Stimulated activated naive CD4-positive, alpha-beta T cell treated with Interleukin-2 at 50 U/mL for 16 hours (primary cell): ENCODE measurements at places on chromosomes 11 and 22.

DNA sequence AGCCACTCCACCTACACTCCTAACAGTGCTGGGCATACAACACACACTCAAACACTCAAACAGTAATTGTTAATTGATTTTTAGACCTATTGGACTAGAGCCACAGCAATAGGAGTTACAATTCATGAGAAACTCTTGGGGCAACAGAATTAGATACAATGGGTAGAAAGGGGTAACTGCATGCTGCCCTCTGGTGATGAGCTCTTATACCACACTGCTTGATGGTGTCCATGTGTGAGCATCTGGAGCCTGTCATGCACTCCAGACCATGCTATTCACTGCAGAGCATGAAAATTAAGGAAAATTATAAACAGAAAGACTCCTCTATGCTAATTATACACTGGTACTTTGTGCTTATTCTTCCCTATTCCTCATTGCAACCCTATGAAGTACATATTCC, 975.5 kb upstream of the CCDC90B start:
- DNase-seq: no peak

GRCh38 chr11:44928816-44929215, 21.9 kb downstream of the TP53I11 start:
- no peak for DNase-seq

- DNase-seq: no peak
Observed at GRCh38 chr11:45761659-45762058, 43.3 kb upstream of the SLC35C1 start.

DNA sequence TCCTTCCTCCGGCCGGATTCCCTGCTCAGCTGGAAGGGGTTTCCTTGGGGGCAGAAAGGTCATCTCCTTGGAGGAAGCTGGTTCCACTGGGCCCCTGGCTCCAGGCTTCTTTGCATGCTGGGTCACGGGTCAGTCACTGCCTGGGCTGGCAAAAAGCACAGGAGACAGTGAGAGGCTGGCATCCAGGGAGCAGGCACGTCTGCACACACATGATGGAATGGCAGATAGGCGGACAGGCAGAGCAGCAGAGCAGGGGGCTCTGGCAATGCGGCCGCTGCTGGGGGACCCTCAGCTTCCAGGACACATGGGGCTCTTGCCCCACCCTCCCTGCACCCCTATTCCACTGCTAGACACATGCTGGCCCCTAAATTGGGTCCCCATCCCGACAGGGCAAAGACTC, 40.4 kb downstream of the C11orf58 start:
- DNase-seq: no peak

GRCh38 chr11:7651140-7651551, 22.2 kb downstream of the CYB5R2 start:
- DNase-seq: no peak

DNA sequence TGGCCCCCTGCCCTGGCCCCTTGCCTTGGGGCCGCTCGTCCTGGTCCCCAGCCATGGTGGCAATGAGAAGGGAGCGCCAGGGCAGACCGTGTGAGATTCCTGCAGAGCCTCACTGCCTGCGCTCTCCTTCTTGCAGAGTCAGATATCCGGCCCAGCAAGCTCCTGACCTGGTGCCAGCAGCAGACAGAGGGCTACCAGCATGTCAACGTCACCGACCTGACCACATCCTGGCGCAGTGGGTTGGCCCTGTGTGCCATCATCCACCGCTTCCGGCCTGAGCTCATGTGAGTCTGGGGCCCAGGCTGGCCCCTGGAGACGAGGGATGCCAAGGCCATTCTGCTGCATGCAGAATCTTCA, 114.1 kb downstream of the MICAL2 start:
- peak; percentile 86 for DNase-seq

DNA sequence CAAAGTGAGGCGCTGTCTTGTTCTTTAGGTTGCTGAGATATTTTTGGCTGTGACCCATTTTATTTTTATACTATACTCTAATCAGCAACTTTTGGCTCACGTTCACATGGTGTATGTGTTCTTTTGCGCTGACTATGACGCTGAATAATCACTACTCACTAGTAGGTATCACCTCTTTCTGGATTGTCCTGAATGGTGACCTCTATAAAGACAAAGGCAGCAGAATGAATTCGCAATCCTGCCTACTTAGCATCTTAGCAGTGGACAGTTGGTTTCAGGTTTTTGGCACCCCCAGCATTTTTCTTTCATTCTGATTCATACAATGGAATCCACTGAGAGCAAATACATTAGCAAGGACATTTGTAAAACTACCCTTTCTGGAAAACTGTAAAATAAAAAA, 351.3 kb downstream of the JRKL start:
- DNase-seq: no peak

- peak; percentile 27 for DNase-seq
Observed at GRCh38 chr11:12149672-12150225, 39.4 kb downstream of the MICAL2 start.

DNA sequence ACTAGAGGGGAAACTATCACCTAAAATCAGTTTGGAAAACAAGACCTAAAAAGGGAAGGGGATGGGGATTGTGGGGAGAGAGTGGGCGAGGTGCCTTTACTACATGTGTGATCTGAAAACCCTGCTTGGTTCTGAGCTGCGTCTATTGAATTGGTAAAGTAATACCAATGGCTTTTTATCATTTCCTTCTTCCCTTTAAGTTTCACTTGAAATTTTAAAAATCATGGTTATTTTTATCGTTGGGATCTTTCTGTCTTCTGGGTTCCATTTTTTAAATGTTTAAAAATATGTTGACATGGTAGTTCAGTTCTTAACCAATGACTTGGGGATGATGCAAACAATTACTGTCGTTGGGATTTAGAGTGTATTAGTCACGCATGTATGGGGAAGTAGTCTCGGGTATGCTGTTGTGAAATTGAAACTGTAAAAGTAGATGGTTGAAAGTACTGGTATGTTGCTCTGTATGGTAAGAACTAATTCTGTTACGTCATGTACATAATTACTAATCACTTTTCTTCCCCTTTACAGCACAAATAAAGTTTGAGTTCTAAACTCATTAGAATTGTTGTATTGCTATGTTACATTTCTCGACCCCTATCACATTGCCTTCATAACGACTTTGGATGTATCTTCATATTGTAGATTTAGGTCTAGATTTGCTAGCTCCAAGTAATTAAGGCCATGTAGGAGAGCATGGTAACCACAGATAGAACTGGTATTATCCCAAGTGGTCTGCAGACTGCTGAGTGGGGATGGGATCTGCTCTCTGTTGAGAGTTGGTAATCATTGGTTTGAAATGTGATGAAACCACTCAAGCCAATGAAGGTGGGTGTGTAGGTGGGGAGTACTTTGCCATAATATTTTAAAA, 3.6 kb downstream of the NEAT1 start:
- peak; percentile 25 for DNase-seq

DNA sequence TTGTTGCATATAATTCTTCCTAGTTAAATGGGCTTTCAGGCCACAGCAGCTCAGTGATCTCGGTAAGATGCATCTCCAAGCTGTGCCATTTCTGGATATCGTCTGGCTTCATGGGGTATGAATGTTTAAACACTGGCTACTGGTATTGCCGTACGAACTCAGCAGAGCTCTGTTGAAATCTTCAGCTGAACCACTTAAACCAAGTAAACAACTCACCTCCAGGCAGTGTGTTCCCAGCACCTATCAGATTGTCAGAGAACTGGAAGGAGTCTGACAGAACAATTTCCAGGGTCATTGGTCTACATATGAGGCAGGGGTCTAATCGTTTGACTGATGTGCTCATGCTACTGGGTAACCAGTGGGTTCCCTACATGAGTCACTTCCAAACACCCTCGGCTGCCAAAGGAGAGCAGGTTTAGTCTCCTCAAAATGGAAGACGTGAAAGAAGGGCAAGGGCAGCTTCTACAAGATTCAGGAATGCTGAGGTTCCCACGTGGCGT, 93.2 kb upstream of the BMAL1 start:
- no peak for DNase-seq

GRCh38 chr11:64762277-64762673, 2.5 kb upstream of the PYGM start:
- no peak for DNase-seq

DNA sequence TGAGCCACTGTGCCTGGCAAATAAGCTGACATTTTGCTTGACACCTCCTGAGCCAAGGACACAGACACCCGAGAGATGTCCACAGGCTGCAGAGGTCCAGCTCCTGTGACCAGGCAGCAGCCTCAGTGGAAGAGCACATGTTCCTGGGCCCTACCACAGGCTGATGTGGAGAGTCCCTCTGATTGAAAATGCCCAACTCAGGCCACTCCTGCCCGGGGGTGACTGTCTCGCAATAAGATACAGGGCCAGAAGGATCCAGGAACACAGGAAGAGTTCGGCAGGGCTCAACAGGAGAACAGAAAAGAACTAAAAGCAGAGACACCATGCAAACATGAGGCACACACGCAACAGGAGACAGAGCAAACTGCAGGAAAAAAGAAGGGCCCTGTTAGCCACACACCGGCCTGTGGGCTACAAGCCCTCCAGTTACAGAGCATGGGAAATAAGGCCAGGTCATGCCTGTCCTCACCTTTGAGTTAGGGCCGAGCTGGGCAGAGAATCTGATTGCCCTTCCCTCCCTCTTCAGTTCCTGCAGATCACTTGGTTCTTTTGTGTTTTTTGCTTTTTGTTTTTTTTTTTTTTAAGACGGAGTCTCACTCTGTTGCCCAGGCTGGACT, 28.3 kb upstream of the MALAT1 start:
- no peak for DNase-seq

- DNase-seq: peak; percentile 20
Observed at GRCh38 chr11:43579171-43579918, 101.2 kb upstream of the HSD17B12 start.

DNA sequence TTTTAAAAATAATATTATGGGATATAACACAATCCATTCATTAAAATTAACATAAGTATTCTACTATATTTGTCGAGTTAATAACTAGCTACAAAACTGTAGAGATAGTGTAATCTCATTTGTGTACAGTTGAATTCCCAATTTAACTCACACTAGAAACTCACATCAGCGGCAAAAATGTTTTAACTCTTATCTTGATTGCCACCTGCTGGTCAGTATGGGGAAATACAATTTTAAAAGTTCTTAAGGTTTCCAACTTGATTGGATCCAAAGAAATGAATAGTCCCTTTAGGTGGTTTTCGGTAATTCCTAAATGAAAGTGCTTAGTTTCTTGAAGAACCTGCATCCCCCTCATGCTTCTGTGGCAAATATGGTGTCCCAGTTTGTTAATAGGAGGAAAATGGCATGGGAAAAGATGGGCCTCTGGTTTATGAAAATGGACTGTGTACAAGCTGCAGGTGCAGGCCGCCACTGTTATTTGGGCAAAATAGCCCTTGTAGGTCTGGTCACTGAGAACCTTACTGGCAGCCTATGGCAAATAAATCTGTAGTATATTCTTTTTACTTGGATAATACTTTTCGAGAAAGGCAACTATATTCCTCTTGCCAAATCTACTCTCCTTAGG, 33.7 kb upstream of the SLC17A6 start:
- no peak for DNase-seq

GRCh38 chr11:61305417-61305816, 10.3 kb upstream of the VWCE start:
- DNase-seq: no peak

DNA sequence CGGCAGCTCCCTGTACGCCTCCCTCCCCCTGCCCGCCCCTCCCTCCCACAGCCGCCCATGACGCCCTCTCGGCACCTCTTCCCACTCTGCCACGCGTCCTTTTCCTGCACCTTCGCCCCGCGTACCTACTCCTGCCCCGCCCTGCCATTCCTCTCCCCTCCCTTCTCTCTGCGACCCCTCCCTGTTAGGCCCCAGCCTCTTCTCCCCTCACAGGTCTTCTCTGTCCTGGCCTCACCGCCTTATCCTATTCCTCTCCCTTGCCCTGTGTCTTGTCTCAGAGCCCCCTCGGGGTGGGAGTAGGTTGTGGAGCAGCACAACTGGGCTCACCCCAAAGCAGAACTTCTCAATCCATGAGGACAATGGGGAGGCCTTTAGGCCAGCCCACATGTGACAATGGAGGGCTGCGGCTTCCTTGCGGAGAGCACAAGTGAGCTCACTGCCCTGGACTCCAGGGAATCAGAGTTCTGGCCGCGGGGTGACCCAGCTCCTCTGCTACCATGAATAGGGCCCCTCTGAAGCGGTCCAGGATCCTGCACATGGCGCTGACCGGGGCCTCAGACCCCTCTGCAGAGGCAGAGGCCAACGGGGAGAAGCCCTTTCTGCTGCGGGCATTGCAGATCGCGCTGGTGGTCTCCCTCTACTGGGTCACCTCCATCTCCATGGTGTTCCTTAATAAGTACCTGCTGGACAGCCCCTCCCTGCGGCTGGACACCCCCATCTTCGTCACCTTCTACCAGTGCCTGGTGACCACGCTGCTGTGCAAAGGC, 539 bp downstream of the SLC35C1 start:
- DNase-seq: no peak

GRCh38 chr11:126343051-126343450, 12.4 kb upstream of the ST3GAL4 start:
- no peak for DNase-seq

DNA sequence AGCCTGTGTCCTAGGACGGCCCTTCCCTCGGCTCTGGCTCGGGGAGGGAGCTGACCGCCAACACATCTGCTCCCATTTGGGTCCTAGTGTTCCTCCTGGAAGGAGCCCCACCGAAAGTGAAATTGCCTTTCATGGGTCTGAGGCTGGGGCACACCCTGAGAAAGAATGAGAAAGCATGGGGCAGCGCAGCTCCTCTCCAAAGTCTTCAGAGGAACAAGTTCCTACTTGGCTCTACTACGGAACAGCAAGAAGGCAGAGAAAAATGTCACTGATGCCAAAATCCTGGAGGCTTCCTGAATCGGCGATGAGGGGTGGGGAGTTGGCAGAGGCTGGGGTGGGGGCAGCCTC, 41.5 kb upstream of the MYEOV start:
- DNase-seq: no peak

- DNase-seq: no peak
Observed at GRCh38 chr11:102367364-102367763, 20.4 kb downstream of the BIRC2 start.

- no peak for DNase-seq
Observed at GRCh38 chr11:31872076-31872443, 60.9 kb upstream of the PAX6 start.

GRCh38 chr11:129852125-129852740, 36.6 kb downstream of the TMEM45B start:
- DNase-seq: no peak

- DNase-seq: no peak
Observed at GRCh38 chr11:34614344-34615104, 6.4 kb upstream of the EHF start.
